Activated CD4-positive, CD25-positive, alpha-beta regulatory T cell (primary cell): ENCODE measurements at places on chromosomes 1 and 21.

DNA sequence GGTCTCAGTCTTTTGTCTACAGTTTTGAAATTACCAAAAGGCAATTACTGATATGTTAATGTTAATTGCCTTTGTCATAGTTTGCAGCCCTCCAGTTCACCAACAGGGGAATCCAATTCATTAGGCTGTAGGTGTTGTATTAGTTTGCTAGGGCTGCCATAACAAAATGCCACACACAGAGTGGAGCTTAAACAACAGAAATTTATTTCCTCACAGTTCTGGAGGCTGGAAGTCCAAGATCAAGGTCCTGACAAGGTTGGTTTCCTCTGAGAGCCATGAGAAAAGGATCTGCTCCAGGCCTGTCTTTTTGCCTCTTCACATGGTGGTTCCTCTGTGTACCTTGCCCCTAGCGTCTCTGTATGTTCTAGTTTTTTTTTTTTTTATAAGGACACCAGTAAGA lies 1.3 kb downstream of the RTCA start:
- no peak for DNase-seq

- no peak for DNase-seq
Observed at GRCh38 chr1:223125766-223126165, 17.3 kb downstream of the TLR5 start.

- DNase-seq = no peak
Observed at GRCh38 chr1:223827193-223827663, 18.5 kb downstream of the TP53BP2 start.

DNA sequence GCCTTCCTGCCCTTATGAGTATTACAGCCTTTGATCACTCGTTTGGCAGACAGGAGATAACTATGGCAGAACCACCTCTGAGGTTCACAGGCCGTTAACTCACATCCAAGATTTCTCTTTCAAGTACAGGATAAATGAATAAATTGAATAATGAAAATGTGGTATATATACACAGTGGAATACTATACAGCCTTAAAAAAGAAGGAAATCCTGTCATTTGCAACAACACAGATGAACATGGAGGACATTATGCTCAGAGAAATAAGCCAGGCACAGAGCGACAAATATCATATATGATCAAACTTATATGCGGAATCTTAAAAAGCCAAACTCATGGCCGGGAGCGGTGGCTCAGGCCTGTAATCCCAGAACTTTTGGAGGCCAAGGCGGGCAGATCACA lies 32.6 kb downstream of the TGFBR3 start:
- no peak for DNase-seq

DNA sequence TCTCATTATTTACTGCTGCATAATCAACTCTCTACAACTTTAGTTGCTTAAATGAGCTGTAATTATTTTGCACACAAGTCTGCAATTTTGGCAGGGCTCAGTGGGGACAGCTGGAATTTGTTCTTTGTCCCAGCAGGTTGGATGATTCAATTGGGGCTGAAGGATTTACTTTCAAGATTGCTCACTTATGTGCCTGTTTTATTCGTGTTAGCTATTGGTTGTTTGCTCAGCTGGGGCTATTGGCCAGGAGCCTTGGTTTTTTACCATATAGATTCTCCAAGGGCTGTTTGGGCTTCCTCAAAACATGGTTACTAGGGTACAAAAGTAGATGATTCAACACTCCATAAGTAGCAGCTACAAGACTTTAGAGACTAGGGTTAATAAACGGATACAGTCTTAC lies 13.4 kb downstream of the OR10R2 start:
- DNase-seq = no peak

GRCh38 chr1:177976596-177976995 lies 6.7 kb upstream of the SEC16B start:
- no peak for DNase-seq

DNA sequence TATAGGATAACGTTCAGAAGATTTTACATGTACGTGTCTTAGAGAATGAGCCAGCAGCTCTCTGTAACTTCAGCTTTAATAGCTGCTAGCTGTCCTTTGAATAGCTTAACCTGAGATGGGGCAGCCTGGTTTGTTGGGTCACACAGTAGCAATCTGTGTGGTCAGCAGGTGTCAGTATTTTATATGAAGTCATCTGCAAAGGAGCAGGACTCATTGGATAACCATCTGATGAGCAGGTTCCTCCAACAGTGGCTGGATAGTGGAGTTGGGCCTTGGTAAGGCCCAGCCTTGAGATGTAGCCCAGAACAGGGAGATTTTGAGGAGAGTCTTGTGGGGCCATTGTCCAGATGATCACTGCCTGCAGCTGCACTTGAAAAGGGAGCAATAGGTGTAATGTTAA lies 6.4 kb downstream of the GSTM5 start:
- no peak for DNase-seq

- no peak for DNase-seq
Observed at GRCh38 chr21:33308586-33309490, 15.9 kb upstream of the IFNAR1 start.

- no peak for DNase-seq
Observed at GRCh38 chr1:228493141-228494043, 6.2 kb downstream of the RNF187 start.

GRCh38 chr1:191910245-191910644 lies 248.0 kb upstream of the RGS18 start:
- no peak for DNase-seq

DNA sequence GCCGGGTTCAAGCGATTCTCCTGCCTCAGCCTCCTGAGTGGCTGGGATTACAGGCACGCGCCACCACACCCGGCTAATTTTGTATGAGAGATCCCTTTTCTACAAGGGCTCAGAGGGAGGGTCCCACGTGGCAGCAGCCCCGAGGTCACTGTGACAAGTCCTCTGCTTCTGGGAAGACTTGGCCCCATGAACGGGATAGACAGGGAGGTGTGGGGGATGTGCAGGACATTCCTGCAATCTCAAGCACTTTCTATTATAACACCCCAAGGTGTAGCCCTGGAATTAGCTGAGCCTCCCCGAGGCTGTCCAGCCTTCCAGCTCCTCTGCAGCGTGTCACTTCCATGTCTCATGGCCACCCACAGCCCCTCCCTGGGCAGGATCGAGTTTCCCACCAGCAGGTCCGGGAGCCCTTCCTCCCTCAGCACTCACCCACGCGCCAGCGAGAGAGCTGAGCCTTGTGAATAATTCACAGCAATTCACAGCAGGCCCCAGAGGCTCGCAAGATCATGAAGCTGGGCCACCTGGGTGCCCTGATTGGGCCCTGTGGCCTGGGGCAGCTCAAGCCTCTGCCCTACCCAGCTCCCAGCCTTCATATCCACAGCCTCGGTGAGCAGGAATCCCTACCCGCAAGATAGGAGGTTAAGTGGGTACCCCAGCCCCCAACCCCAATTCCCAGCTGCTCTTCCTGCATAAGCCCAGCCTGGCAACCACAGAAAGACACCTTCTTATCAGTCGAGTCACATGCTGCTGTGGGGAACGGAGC lies 22.8 kb upstream of the RNU1-4 start:
- DNase-seq = no peak

- DNase-seq = no peak
Observed at GRCh38 chr1:178093951-178094738, at the start of gene RASAL2. TSS of gene RASAL2 (plus strand) at chr1:178094104. CDS start at chr1:178094493, 389 bp downstream.

DNA sequence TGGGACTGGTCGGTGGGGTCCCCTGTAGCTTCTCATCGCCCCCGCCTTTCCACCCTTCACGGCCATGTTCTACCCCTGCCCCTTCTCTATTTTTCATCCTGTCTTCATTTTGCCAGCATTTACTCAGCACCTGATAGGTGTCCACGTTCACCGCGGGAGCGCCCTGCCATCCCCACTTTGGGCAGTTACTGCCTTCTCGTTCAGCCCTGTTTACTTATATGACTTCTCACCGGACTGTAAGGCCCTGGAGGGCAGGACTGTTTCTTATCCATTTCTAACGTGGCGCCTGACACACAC lies 380 bp downstream of the MFN2 start:
- no peak for DNase-seq

DNA sequence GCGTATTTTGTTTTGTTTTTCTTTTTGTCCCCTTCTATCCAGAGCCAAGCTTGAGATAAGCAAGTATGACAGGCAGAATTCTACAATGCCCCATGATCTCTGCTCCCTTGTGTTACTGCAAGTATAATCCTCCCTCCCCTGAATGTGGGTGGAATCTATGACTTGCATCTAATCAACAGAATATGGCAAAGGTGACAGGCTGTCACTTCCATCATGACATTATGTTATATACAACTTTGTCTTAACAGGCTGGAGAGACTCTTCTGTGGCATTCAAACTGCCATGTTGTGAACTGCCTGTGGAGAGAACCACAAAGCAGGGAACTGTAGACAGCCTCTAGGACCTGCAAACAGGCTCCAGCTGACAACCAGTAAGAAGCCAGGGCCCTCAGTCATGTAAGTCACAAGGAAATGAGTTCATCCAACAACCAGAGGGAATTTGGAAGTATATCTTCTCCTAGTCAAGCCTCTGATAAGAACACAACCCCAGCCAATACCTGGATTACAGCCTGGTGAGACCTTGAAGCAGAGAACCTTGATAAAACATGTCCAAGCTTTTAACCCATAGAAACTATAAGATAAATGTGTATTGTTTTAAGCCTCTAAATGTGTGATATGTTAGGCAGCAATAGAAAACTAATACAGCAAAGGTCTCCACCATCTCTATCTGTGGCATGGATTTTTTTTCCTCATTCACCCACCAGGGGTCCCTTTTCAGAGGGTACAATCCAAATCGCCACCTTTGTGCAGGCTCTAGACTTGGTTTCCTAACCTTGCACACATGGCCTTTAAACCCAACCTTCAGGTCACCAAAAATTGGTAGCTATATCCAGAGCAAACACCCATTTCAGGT lies 5.7 kb upstream of the C1orf162 start:
- DNase-seq = no peak

GRCh38 chr1:20178634-20179370 lies 7.1 kb upstream of the UBXN10 start:
- DNase-seq = no peak

DNA sequence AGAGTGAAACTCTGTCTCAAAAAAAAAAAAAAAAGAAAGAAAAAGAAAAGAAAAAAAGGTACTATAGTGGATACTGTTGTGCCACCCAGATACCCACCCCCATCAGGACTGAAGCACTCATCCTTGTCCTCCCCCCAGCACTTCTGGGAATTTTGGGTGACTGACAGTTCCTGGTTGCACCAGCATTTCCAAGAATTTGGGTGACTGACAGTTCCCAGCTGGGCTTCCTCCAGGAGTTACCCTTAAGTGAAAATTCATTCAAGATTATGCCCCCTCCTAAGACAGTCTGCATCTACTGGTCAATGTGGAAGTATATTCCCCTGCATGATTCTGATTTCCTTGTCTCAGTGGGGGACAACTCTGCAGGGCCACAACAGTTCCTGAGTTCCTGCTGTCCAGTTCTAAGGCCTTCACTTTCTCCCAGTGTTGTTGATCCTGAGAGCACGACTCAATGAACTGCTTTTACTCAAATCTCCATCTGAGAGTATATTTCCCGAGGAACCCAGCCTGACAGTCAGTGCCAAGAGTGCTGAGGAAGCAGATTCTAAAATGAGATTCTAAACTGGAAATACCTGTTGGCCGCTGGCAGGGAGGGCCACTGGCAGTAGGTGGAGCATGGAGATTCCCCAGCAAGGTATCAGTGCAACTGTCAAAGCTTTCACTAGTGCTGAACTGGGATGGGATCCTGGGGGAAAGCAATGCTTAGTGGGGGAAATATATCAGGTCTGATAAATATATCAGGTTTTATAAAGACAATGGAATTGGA lies 18.5 kb downstream of the RIIAD1 start:
- DNase-seq = no peak
